ENCODE measurements at places on chromosomes 5 and 9.

DNA sequence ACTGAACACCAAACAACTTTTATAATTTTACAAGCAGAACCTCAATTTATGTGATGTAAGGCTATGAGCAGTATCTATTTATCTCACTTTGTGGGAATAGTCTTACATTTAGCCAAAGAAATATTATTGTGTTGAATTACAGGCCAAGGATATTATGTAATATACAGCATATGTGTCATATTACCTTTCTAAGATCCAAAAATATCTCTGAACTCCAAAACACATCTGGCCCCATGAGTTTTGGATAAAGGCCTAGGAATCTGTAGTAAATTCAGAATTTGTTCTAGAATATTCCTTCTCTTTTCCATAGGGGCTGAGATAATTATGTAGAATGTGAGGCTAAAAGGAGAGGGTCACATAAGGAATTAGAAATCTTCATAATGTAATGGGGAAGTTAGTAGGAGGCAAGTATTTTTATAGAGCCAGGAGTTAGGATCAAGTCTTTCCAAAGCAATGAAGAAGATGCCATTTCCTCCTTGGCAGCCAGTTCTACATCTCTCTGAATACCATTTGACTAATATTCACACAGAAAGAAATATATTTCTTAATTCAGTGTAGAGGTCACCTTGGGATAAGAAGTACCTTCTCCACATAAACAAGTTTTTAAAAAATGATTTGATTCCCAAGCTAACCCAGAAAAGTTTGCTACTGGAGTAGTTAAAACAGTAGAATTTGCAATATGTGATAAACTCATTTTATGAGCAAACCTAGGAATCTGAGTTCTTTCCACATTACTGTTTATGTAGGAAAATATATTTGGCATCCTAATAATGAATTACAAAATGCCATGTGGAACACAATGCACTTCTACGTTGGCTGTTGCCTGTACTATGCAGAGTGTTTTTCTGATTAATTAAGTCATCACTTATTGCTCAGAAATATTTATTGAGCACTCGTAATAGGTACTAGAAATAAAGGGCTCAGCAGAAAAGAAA, 20.3 kb upstream of the GRAMD2B start:
- H3K27me3 ChIP-seq: no peaks in the 10 kb centered on the region
- no peak overlapping the region for H3K27ac ChIP-seq
- H3K36me3 ChIP-seq: no peaks in the 10 kb centered on the region

- H3K27me3 ChIP-seq: no peaks in the 10 kb centered on the region
- no peak overlapping the region for H3K27ac ChIP-seq
- DNase-seq: no peak
These were observed 277.6 kb upstream of the ADAMTS16 start for GRCh38 chr5:4862500-4862899.

- no peak overlapping the region for H3K4me3 ChIP-seq
- no peaks in the 10 kb centered on the region for H3K36me3 ChIP-seq
- no peaks in the 10 kb centered on the region for H3K27me3 ChIP-seq
- no peak overlapping the region for H3K27ac ChIP-seq
These were observed 80.2 kb downstream of the FAM174A start for GRCh38 chr5:100615362-100615761.

GRCh38 chr9:3629495-3629894, 103.7 kb upstream of the RFX3 start:
- H3K4me3 ChIP-seq: no peak overlapping the region
- H3K27me3 ChIP-seq: no peaks in the 10 kb centered on the region
- H3K4me1 ChIP-seq: no peaks in the 10 kb centered on the region
- DNase-seq: no peak
- H3K27ac ChIP-seq: no peak overlapping the region

GRCh38 chr5:177405805-177406204, 3.6 kb downstream of the F12 start:
- H3K4me1 ChIP-seq: peaks cover 43% of the 10 kb centered on the region
- no peak for DNase-seq
- H3K27ac ChIP-seq: no peak overlapping the region

- no peaks in the 10 kb centered on the region for H3K4me1 ChIP-seq
- no peak overlapping the region for H3K27ac ChIP-seq
- DNase-seq: no peak
- H3K4me3 ChIP-seq: no peak overlapping the region
- no peaks in the 10 kb centered on the region for H3K27me3 ChIP-seq
These were observed 19.6 kb upstream of the ZCCHC7 start for GRCh38 chr9:37100741-37101140.

GRCh38 chr5:10448754-10449360, 7.2 kb downstream of the ROPN1L start:
- no peak for DNase-seq
- no peaks in the 10 kb centered on the region for H3K27me3 ChIP-seq
- no peak overlapping the region for H3K27ac ChIP-seq
- H3K4me1 ChIP-seq: peaks cover 13% of the 10 kb centered on the region

DNA sequence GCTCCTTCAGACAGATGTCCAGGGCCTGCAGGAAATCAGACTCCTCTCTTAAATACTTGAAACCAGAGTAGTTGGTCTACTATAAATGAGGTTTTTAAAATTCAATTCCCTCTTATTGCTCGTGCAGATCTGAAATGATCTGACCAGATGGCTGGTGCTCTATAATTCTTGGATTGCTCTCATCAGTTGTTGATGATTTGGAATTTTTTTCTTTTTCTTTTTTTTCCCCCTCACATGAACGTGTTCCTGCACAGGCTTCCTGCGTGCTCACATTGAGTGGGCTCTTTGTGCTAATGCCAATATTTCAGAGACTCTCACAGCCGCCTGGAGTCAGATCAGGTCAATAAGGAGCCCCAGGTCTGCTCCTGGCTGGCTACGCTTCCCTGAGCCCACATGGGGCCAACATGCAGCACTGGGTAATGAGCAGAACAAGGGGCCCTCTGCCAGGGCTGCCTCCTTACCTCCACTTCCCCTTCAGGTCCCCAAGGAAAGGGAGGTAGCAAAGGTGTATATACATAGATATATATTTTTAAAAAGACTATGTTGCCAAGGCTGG, 82.0 kb downstream of the SIL1 start:
- peaks cover 11% of the 10 kb centered on the region for H3K36me3 ChIP-seq
- peaks cover 7% of the 10 kb centered on the region for H3K4me1 ChIP-seq
- no peak overlapping the region for H3K4me3 ChIP-seq
- H3K27me3 ChIP-seq: no peaks in the 10 kb centered on the region
- DNase-seq: no peak

DNA sequence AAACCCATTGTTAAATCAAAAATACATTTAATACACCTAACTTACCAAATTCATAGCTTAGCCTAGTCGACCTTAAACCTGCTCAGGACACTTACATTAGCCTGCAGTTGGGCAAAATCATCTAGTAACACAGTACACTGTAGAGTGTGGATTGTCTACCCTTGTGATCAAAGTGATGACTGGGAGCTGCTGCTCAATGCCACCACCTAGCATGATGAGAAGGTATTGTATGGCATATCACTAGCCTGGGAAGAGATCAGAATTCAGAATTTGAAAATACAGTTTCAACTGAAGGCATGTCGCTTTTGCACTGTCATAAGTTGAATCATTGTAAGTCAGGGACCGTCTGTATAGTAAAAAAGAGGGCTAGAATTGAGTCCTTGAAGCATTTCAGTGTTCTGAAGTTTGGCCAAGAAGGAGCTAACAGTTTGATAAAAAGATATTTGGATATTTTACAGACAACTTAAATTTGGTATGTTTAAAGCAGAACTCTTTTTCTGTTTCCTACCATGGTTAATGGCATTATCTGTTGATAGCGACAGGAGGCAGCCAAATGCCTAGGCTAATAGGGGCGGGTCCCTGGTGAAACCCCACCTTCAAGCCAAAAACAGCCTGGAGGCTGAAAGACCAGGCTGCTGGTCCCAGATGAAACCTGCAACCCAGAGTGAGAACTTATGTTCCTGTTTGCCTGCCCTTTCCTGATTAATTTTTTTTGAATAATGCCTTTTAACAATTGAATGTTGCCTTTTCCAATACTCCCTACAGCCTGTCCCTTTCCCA, 23.0 kb downstream of the SMIM15 start:
- no peaks in the 10 kb centered on the region for H3K27me3 ChIP-seq
- H3K36me3 ChIP-seq: no peaks in the 10 kb centered on the region

GRCh38 chr5:88854769-88855168, 28.2 kb downstream of the MEF2C start:
- no peak overlapping the region for H3K27ac ChIP-seq
- H3K4me3 ChIP-seq: no peak overlapping the region
- no peaks in the 10 kb centered on the region for H3K36me3 ChIP-seq
- no peaks in the 10 kb centered on the region for H3K4me1 ChIP-seq

DNA sequence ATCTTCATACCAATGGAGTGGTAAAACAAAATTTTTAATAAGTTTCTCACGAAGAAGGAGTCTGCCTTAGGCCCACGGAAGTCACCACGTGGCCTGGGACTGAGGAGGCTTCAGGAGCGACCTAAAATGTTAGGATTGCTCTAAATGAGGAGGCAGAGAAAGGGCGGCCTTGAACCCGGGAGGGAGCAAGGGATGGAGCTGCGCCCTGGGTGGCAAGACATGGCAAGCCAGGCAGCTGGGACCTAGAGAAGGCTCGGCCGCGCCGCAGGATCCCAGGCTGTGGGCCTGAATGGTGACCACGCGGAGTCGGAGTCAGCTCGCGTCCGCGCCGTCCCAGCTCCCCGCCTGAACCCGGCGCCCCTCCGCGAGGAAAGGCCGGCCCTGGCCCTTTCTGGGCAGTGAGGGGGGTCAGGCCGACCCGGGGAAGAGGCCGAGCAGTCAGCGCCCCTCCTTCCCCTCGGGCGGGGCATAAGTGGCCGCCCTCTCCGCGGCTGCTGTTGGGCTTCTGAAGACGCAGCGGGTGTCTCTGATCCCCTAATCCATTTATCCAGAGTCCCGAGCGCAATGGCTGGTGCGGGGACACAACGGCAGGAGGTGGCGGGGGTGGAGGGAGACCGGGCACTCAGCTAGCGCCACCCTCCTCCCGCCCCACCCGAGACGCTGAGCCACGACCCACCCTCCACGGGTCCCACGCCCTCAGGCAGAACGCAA, 10.6 kb downstream of the IRX1 start:
- H3K27ac ChIP-seq: no peak overlapping the region
- H3K4me1 ChIP-seq: peaks cover 8% of the 10 kb centered on the region
- peaks cover 90% of the 10 kb centered on the region for H3K27me3 ChIP-seq

DNA sequence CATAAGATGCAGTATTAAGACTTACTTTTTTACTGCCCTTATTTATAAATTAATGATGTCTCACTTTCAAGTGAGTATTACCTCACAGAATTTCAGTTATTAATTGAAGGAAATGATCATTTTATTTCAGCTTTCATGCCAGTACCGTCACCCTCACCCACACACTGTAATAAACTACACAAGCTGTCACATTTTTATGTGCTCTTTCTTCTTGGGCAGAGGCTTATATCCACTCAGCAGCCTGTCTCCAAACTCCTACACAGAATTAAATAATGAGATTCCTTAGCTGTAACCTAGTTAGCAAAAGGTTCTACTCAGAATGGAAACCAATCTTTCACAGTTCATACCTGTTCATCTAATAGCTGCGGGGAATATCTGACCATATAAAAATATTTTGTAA, 1915.8 kb upstream of the CDH6 start:
- H3K27ac ChIP-seq: no peak overlapping the region
- H3K4me1 ChIP-seq: no peaks in the 10 kb centered on the region
- no peaks in the 10 kb centered on the region for H3K27me3 ChIP-seq
- no peak overlapping the region for H3K4me3 ChIP-seq

DNA sequence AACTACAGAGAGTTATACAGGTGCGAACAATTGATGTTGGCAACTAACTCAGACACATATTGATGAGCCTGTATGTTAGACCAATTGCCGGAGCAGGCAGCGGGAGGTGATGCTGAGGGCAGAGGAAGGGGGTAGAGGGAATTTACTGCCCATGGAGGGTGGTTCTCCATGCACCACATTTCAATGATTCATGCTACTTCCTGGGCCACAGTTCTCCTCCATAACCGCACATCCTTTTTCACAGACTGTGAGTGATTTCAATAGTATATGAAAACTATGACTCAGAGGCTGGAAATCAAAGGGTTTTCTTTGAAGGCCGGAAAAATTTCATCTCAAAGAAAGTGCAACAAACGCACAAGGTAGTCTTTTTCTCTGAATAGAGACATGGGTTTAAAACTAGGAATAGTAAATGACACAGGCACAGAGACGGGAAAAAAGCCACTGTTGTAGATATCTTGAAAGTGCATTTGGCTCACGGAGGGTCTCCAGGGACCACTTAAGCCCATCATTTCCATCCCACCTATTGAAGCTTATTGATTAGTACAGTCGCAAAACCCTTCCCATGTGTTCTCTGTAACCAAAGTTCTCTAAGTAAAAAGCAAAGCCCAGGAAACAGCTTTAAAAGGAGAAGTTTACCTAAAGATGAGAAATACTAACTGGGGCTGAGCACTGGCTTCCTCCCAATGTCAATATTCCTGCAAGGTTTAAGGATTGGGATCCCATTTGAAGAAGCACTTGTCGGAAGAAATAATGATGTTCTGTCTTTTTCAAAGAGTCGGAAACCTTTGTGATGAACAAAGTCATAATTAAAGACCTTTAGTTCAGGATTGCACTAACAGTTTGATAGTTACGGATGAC, 28.0 kb upstream of the ADAM19 start:
- no peak overlapping the region for H3K4me3 ChIP-seq
- no peaks in the 10 kb centered on the region for H3K36me3 ChIP-seq

- H3K4me3 ChIP-seq: no peak overlapping the region
- no peaks in the 10 kb centered on the region for H3K4me1 ChIP-seq
- DNase-seq: no peak
- no peak overlapping the region for H3K27ac ChIP-seq
These were observed 354.1 kb downstream of the PLK2 start for GRCh38 chr5:58105836-58106235.

DNA sequence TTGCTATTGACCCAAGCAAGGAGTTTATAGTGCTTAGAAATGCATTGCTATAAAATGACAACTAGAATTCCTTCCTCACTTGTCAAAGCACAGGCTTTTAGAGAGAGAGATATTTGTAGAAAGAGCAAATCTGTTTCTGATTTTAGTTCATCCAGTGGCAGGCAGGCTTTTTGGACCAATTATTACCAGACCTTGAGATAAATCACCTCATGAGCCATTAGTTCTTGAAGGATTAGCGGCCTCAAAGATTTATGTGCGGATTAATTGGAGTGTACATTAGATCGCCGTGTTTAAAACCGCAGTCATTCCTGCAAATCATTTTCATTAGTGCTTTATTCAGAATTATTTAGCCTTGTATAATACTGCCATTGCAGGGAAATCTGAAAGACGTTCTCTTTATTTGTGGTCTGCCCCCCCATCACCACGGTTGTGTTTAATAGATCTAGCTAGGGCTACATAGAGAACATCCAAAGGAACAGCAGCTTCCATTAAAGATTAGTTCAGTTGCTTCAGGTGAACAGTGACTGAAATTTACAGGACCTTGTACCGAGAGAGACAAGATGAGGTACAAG, 28.8 kb upstream of the TJP2 start:
- H3K4me1 ChIP-seq: no peaks in the 10 kb centered on the region
- H3K36me3 ChIP-seq: no peaks in the 10 kb centered on the region
- no peak overlapping the region for H3K27ac ChIP-seq
- H3K4me3 ChIP-seq: no peak overlapping the region
- no peaks in the 10 kb centered on the region for H3K27me3 ChIP-seq

DNA sequence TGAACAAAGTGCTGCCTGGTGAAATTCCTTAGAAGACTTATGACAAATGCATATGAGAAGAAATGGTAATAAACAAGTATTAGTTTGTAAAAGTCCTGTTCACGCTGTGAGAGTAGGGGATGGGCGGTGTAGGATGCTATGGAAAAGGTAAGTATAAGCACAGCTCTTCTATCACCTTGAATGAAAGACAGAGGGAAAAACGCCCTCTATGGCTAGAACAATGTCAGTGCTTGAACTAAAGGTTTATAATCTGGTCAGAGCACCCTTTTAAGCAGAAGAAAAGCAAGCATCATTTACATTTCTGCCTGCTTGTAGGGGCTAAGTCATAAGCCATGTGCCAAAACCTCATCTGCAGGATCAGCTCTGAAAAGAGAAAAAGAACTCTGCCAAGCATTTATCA, 115.2 kb downstream of the LHFPL2 start:
- no peak overlapping the region for H3K27ac ChIP-seq
- no peak for DNase-seq
- no peaks in the 10 kb centered on the region for H3K27me3 ChIP-seq
- H3K4me1 ChIP-seq: peaks cover 5% of the 10 kb centered on the region
- H3K4me3 ChIP-seq: no peak overlapping the region
- H3K36me3 ChIP-seq: no peaks in the 10 kb centered on the region

Measured in thymus (tissue), 14 donors.